NCI-H748 treated with DMSO at 0.1 percent for 48 hours (cell line): ENCODE measurements at places on chromosomes 12 and 14.
A peak's percentile ranks its signal among the peaks of the same experiment; 100 is the strongest.

DNA sequence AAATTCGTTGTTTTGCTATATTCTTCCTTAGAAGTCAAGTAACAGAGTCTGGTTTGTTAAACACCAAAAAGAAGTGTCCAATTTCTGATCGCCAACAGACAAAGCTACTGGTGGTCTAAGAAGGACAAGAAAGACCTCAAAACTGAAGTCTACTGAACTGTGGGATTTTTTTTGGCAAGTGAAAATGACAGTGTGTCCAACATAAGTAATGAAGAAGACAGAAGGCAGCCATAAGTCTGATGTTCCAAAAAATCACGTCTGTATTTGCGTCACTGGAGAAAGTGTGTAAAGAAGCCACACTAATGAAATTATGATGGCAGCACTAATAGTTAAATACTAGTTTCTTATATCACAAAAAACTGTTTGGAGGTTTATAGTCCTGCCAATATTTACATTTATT, 32.6 kb downstream of the WASHC3 start:
- no peak for DNase-seq

- DNase-seq = no peak
Observed at GRCh38 chr12:3771853-3772252, 18.9 kb upstream of the CRACR2A start.

- DNase-seq = no peak
Observed at GRCh38 chr14:94480809-94481208, 4.8 kb upstream of the SERPINA9 start.

GRCh38 chr14:92549859-92550230, 36.3 kb downstream of the RIN3 start:
- DNase-seq = no peak

- DNase-seq = no peak
Observed at GRCh38 chr14:56905282-56905681, 95.0 kb upstream of the OTX2 start.

- DNase-seq = no peak
Observed at GRCh38 chr14:99183716-99184115, 88.3 kb downstream of the BCL11B start.

DNA sequence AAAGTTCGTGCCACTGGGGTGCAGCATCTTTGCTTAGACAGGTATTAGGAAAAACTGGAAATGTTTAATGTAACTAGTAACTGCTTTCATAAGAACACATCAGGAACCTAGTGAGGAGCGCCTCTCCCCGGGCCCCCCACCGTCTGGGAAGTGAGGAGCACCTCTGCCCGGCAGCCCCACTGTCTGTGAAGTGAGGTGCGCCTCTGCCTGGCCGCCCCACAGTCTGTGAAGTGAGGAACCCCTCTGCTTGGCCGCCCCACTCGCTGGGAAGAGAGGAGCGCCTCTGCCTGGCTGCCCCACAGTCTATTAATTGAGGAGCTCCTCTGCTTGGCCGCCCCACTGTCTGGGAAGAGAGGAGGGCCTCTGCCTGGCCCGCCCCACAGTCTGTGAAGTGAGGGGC, 224.7 kb downstream of the ITPR2 start:
- no peak for DNase-seq

- DNase-seq = no peak
Observed at GRCh38 chr14:85590784-85591183, 60.8 kb downstream of the FLRT2 start.

GRCh38 chr14:59342516-59343484, 122.4 kb downstream of the GPR135 start:
- DNase-seq = no peak

DNA sequence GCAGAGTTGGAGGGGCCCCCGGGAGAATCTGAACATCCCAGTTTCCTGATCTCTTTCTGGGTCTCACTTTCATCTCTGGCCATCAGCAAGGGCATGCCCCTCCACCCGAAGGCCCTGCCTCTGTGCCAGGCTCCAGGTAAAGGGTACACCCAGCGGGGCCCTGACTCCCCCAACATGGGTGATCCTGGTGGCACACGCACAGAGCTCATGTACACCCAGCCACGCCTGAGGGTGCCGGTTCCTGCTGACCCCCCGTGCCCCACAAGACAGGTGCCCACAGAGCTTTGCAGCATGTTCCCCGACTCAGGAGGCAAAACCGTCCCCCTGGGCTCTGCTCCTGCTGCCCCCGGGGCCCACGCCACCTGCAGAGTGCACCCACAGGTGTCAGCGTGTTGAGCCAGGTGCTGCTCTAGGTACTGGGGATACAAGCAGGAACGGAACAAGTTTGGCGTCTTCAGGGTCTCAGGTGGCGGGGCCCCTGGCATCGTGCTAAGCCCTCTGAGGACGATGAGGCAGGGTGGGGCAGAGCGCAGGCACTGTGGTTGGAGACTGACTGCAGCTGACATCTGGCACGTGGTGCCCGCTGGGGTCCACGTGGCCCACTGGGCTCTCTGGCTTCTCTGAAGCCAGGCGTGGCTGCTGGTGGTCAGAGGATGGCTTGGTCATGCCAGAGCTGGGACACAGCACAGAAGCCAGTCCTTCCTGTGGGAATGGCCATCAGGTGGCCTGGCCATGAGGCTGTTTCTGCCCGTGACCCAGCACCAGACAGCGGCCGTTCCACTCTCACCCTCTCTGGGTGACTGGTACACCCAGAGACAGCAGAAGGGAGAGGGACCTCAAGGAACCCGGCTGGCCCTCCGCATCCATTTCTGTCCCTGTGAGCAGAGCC, 13.8 kb downstream of the BAG5 start:
- DNase-seq = no peak

DNA sequence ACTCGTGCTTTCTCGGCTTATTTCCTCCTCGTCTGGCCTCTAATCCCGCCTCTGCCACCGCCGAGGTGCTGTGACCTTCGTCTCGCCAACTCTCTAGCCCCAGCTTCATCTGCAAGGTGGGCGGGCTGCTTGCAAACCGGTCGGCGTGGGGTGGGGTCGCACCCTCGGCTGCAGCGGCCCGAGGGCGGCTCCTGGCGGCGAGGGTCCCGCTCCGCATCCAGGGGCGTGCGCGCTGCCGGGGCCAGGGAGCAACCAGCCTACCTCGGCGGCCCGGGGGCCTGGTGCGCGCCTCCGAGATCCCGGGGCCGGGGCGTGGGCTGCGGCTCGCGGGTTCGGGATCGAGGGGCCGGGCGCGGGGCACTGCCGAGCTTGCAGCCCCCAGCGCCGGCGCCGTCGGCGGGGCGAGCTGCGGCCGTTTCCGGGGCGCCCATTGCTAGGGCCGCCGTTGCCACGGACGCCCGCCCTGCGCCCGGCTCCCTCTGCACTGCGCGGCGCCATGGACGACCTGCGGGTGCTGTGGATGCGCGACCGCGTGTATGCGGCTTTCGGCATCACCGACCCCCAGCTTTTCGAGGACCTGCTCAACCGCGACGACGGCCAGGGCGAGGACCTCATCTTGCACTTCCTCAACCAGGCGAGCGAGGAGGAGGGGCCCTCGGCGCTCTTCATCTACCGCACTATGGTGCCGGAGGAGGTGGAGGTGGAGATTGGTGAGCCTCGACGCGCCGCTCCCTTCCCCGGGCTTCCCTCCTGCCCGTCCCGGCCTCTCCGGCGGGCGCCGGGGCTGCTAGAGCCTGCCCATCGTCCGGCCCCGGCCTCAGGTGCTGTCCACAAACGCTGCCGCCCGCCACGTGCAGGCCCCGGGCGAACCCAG, at the start of gene DNAH10:
Gene DNAH10 (plus strand): TSS at position 461 of the 874 bp plus-strand sequence. CDS start 36 bp downstream, at position 497.
- peak; percentile 28 for DNase-seq

DNA sequence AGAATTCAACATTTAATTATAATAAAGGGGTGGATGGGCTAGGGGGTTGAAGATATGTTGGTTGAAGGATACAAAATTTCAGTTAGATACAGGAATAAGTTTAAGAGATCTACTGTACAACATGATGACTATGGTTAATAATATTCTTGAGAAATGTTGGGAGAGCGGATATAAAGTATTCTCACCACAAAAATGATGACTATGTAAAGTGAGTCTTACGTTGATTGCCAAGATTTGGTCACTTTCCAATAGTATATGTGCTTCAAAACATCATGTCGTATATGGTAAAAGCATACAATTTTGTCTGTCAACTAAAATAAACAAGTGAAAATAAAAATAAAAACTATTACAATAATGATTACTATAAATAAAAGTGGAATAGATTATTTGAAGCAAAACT, 802.0 kb downstream of the C12orf50 start:
- no peak for DNase-seq

GRCh38 chr14:59890676-59891075, 20.1 kb upstream of the RTN1 start:
- DNase-seq = no peak

DNA sequence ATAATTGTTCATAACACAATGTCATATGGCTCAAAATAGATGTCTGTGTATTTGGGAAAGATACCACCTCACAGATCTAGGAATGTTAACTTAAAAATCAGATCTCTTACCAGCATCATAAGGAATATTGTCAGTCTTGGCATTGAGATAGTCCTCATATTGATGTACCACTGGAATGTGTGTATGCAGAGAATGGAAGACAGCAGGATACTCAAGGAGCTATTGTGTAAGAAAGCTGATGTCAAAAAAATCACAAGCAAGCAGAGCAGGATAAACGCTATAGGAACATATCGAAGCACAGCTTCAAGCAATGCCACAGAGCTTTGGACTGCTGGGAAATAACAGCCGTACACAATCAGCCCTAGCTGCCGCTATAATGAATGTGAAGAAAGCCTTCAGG, 45.1 kb upstream of the GRIN2B start:
- DNase-seq = no peak

- DNase-seq = no peak
Observed at GRCh38 chr12:108853981-108854446, 3.4 kb downstream of the SSH1 start.

DNA sequence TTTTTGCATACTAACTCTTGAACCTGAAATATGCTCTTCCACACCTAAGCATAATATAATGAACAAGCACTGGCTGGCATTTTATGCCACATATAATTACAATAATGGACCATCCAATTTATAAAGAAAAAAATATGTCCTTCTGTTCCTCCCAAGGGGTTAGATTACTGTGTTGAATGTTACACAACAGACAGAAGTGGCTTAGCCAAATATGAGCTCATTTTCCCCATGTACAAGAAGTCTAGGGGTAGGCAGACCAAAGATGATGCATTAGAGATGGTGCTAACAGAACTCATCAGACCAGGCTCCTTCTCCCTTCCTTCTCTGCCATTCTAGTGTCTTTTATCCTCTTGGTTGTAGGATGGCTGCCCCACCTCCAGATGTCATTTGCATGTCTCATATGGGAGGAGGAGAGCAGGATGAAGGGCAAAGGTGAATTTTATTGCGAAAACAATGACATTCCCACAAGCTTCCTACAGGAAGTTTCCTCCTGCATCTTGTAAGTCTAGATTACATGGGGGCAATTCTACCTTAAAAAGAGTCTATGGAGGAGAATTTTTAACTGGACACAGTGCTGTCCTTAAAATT, 43.9 kb upstream of the SLC2A13 start:
- no peak for DNase-seq

DNA sequence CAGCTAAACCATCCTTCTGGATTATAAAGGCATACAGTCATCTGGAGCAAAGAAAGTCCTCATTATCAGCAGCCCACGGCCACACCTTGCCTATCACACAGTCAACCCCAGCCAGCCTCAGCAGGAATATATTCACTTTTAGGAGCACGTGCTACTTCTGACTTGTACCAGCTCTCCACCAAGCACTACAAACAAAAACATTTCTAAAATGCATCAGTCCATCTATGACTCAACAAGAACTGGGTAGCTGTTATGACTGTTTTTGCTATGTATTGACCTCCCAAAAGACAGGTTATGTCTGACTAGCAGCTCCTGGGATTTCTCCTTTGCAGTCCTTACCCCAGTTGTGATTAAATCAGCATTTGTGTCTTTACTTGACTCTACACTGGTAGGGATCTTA, 31.2 kb downstream of the NUAK1 start:
- no peak for DNase-seq
